ENCODE measurements at places on chromosomes 16 and 17. TPM values are rescaled to one million over a fixed set of nuclear protein-coding genes. Genes with fewer than 3 reads are reported as not detected.

SCNN1B gene
- total RNA-seq, result not detected

GNG13 gene
- not detected for total RNA-seq

TAC4 gene
- total RNA-seq, result not detected

ZNF469 gene
- total RNA-seq, result 1.2 TPM

SLFN12 gene
- 8.6 TPM for total RNA-seq

TMEM92 gene
- not detected for total RNA-seq

CHAD gene
- total RNA-seq, result not detected

NFE2L1 gene
- 99.0 TPM for total RNA-seq

ETV4 gene
- total RNA-seq, result 7.8 TPM

VTN gene
- 0.22 TPM for total RNA-seq

HS3ST3B1 gene
- 5.8 TPM for total RNA-seq
